Effector CD8-positive, alpha-beta T cell (primary cell): ENCODE measurements at places on chromosomes 4 and X.

DNA sequence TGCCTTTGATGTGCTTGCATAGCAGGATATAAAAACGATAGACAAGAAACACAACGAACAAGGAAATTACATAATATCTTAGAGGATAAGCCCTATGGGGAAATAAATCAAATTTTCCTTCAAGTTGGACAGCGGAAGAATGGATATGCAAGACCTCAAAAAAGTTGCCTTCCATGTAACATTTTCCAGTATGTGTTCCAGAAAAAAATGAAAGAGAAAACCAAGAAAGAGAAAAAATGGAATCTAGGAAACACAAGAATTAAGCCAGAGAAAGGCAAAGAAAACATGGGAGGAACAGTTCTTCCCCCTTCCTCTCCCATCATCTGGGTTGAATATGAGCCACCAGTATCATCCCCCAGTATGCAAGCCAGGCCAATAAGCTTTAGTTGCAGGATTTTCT is 34.6 kb upstream of the MID1 start:
- DNase-seq: no peak

GRCh38 chrX:79167462-79167861 is 23.0 kb downstream of the GPR174 start:
- no peak for DNase-seq

DNA sequence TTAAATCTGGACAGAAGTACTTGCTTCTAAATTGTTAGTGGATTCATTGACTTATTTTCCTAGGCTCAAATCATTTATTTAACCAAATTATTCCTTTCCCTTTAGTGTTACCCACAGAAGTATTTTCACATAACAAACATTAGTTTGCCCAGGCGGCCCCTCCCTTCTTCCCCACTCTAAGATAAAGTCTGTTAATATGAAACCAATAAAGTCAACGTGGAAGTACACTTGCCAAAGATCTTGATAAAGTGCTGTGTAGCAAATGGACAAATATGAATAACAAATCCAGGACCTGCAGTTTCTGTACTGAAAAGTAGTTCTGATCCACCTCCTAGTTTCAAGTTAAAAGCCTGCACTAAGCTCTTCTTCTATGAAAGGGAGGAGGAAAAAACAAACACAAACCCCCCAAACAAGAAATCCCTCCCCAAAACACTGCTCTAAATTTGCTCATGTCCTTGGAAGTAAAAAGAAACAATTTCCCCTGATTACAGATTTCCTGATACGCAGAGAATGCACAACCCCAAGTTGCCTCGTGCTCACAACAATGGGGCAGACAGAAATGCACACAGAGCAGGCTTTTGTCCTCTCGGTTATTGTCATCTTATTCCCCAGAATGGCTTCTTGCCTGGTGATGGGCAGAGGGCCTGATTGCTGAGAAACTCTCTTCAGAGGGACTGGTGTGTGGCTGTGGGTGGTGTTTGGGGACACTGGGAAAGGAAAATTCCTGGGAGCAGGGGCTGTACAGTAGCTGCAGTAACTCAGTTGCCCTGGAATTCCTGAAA is 23.2 kb downstream of the TMSB4X start:
- no peak for DNase-seq

- DNase-seq: no peak
Observed at GRCh38 chrX:72025236-72025770, 106.4 kb downstream of the RTL5 start.

DNA sequence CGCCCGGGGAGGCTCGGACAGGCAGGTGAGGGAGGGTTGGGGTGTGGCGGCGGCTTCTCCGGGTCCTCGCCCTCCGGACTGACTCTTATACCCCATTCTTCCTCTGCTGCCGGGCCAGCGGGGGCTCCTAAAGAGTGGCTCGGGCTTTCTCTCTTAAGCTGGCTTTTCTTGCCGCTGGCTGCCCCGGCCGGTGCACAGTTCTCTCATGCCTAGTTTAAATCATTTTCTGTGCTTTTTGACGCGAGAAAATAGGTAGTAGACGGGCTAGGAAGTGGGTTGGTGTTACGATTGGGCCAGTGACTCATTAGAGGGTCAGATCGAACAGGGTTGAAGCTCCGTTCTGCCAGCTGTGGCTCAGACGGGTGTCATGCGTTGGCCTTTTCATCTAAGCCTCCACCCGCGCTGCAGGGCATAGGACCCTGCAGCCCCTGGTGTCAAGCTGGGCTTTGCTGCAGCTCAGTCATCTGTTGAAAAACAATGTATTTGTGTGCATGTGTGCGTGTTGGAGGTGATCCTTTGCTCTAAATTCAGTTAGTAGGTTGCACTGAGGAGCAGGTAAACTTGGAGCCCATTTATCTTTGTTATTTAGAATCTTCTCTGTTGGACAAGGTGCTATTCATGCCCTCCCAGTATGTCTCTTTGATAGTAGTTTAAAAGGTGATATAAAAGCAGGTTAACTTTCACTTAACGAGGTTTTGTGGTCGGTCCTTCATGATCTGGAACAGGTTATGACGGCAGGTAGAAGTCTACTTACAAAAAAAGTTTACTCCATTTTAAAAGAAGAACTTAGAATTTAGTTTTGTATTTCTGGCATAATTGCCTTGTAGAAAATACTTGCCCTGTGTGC is 802 bp downstream of the BMP2K start:
- peak; percentile 13 for DNase-seq

DNA sequence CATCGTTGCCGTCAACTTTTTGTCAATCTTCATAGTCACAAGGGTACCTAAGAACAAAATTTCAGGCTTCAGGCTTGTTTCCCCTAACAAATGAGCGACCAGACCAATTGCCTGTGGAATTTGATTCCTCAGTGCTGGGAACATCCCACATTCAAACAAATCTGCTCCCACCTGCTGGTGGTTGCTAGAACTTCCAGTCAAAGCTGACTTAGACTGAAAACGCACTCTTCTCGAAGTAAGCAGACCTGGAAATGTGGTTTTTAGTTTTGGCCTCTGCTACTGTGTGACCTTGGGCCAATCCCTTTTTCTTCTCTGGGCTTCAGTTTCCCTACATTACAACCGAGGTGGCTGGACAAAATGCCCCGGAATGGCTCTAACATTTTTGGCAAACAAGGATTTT is 1.8 kb upstream of the GABRQ start:
- no peak for DNase-seq

DNA sequence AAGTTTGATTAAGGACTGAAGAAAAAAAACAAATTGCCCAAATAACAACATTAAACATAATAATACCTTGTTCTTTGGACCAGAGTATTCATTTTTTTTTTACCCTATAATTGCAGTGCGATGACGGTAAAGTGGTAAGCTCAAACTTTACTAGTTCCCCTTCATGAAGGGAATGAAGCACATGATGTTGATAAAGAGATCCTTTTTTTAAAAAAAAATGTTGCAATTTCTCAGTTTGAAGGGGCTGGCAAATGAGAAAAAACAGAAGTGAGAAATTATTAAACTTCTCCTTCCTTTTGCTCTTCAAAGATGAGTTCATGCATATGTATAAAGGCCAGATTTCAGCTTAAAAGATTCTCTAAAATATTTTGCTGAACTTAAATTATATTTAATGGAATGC is 231.7 kb downstream of the C4orf33 start:
- DNase-seq: no peak

DNA sequence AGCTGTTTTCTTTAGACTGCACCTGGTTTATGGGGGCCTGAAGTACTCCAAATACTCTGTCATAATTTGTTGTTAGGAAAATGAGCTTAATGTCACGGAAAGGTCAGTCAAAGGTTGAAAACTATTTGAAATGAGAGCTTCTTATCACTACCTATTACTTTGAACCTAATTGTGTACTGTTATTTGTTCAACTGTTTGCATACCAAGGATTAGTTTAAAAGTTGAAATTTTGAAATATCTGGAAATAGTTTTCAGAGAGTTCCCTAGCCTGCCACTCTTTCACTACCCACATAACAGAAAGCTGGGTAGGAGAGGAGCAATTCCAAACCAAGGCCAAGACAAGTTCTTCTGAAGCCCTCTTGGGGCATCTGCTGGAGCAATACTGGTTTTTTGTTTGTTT is 28.0 kb upstream of the AP1AR start:
- no peak for DNase-seq

DNA sequence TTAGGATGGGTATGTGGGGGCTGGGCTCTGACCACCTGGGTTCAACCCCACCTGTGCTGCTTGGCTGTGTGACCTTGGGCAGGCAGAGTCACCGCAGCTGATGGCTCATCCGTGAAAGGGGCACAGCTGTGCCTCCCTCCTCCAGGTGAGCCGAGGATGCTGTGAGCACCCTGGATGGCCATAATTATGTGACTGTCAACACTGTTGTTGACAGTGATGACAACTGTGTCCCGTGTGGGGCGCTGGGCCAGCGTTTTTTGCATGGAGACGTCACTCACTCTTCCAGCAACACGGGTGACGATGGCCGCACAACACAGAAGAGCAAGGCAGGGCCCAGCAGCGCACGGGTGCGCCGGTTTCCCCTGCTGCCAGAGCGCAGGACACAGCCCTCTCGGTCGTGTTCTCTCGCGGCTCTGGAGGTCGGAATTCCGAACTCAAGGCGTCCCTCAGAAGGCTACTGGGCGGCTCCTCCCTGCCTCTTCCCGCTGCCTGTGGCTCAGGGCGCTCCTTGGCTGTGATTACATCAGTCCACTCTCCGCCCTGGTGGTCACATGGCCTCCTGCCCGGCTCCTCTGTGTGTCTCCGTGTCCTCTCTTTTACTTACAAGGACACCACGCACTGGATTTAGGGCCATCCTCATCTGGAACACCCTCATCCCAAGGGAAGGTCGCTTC is 1.3 kb downstream of the SH3TC1 start:
- no peak for DNase-seq

DNA sequence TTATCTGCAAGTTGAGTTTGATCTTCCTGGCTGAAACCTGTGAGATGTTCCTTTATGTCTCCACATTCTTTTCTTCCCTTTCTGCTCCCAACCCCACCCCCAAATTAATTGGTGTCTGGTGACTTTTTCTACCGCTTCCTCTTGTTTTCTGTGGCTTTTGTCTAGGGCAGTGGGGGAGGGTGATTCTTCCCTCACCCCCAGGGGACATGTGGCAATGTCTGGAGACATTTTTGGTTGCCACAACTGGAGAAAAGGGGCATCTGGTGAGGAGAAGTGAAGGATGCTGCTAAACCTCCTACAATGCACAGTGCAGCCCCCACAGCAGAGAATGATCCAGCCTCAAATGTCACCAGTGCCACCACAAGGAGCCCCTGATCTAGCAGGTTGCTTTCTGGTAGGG is 152.9 kb downstream of the NHS start:
- no peak for DNase-seq

DNA sequence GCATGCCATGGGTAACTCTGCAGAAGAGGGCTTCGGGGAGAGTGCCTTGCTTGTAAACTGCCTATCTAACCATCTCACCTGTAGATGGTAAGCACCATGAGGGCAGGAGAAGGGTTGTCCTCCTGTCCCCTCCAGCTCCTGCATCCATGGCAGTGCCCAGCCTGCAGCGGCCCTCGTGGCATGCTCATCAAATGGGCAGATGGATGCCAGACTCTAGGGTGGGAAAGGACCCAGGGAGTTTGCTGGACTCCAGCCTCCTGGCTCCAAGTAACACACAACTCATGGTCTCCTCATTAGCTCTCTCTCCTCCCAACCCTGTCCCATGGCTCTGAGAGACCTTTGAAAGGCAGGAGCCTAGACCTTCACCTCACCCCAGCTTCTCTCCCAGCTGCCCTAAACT is 29.7 kb upstream of the CRMP1 start:
- DNase-seq: no peak

DNA sequence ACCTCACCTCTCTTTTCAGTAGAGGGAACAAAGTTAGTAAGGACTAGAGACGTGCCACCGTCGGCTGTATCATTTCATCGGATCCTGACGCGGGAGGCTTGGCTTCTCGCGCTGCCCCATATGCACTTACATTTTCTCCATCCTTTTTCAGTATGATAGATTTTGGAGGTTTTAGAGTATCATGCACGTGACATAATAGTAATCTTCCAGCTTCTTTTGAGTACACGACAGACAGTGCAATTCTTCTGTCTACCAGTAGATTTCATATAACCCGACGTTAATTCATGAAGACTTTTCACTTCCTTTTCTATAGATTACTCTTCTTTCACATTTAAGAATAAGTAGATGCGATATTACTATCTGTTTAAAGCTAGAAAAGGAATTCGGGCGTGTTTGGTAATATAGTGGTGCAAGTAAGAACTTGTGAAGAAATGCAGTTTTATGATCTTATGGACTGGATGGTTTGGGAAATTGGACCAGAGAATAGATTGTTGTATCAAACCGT is 1.0 kb downstream of the CDS1 start:
- DNase-seq: no peak

GRCh38 chr4:7988437-7988836 is 48.8 kb upstream of the AFAP1 start:
- no peak for DNase-seq

- no peak for DNase-seq
Observed at GRCh38 chrX:7068939-7069367, 78.6 kb upstream of the STS start.

DNA sequence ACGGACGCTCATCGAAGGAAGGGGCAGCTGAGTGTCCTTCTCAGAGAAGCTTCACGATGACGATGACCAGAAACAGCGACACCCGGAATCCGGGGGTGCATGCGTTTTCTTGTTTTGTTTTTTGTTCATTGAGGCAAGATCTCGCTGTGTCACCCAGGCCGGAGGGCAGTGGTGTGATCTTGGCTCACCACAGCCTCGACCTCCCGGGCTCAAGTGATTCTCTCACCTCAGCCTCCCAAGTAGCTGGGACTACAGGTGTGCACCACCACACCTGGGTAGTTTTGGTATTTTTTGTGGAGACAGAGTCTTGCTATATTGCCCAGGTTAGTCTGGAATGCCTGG is 19.8 kb downstream of the DGKQ start:
- no peak for DNase-seq

- DNase-seq: no peak
Observed at GRCh38 chr4:86778175-86778574, 71.0 kb downstream of the SLC10A6 start.

DNA sequence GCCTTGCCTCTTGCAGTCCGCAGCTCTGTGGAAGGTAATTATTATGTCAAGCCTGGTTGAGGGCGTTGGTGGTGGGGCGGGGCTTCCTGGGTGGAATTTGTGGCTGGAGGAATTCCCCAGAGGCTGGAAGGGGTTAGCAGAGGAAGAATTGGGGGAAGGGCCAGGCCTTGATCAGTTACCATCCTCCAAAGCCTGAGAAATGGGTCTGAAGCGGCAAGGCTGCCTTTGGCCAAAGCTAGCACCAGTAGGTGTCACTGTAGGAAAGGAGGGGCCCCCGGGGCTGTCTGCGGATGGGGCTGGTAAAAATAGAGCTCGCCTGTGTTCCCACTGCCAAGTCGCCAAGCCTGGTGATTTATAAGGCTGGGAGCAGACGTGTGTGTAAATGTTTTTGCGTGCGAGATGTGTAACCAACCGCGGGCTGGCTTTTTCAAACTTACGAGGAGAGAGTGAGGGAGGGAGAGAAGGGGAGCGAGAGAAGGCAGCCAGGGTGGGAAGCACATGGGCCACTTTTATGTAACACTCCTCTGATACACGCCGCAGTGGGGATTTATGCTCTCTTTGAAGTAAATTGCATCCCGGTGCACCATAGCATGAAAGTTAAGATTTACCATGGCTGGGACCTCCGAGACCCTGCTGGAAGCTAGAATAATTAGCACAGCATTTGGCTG is 367.0 kb downstream of the BCOR start:
- peak; percentile 5 for DNase-seq

- DNase-seq: no peak
Observed at GRCh38 chr4:93749292-93749761, 79.2 kb upstream of the ATOH1 start.
